ENCODE measurements at places on chromosomes 5 and 9. TPM values are rescaled to one million over a fixed set of nuclear protein-coding genes. Genes with fewer than 3 reads are reported as not detected.

Gene CHD1
- total RNA-seq, result 34.2 TPM

Gene PCDHGB7
- 38.6 TPM for total RNA-seq

Gene ELAVL2
- total RNA-seq, result 384 TPM

Gene CDH12
- total RNA-seq, result 23.5 TPM

Gene TMEM252
- not detected for total RNA-seq

Gene C5orf58
- total RNA-seq, result not detected

Gene PCDHB16
- total RNA-seq, result 20.1 TPM

Gene PPP3R2
- not detected for total RNA-seq

Gene ECSCR
- total RNA-seq, result not detected

Gene DIAPH1
- 51.6 TPM for total RNA-seq

Gene CDC25C
- 3.2 TPM for total RNA-seq

Gene SLC25A2
- total RNA-seq, result 1.9 TPM

Gene HAVCR2
- total RNA-seq, result not detected

Gene SHOC1
- not detected for total RNA-seq

Gene PCDHGB1
- total RNA-seq, result 9.6 TPM

Gene DMRT3
- 1.7 TPM for total RNA-seq

Gene CBY3
- total RNA-seq, result not detected

Gene CCDC192
- total RNA-seq, result not detected

Gene PNPLA7
- total RNA-seq, result 6.7 TPM

Gene SLC6A18
- not detected for total RNA-seq

Gene SPINK9
- not detected for total RNA-seq

Gene UQCRQ
- total RNA-seq, result 163 TPM

Gene CFAP90
- not detected for total RNA-seq

Gene SLC12A7
- 147 TPM for total RNA-seq

Gene MLANA
- not detected for total RNA-seq

Gene ZMAT2
- total RNA-seq, result 71.3 TPM

Gene PPP2R2B
- 11.4 TPM for total RNA-seq

Gene SAXO1
- 0.37 TPM for total RNA-seq

Gene GAPT
- total RNA-seq, result not detected

Gene SPINK6
- total RNA-seq, result not detected

Gene APBB3
- 103 TPM for total RNA-seq

Gene LPAR1
- total RNA-seq, result 0.56 TPM

Gene SPATA6L
- total RNA-seq, result 0.59 TPM

Gene ARID3C
- total RNA-seq, result not detected

Gene DNAH5
- 0.20 TPM for total RNA-seq

Gene PCA3
- total RNA-seq, result not detected

Gene ZNF883
- 18.4 TPM for total RNA-seq

Gene MSMP
- total RNA-seq, result not detected

Gene GPX3
- 20.4 TPM for total RNA-seq

Gene TAF11L10
- total RNA-seq, result 0.83 TPM

Gene FGF1
- not detected for total RNA-seq

Gene GCNT4
- total RNA-seq, result 5.2 TPM

Gene GABRP
- total RNA-seq, result not detected

Gene ATP10B
- total RNA-seq, result not detected

Gene SLC26A2
- 4.7 TPM for total RNA-seq

Measured in glutamatergic neuron (in vitro differentiated cells).